HS-5 (cell line): ENCODE measurements at places on chromosomes 11 and 22.
A peak's percentile ranks its signal among the peaks of the same experiment; 100 is the strongest.

DNA sequence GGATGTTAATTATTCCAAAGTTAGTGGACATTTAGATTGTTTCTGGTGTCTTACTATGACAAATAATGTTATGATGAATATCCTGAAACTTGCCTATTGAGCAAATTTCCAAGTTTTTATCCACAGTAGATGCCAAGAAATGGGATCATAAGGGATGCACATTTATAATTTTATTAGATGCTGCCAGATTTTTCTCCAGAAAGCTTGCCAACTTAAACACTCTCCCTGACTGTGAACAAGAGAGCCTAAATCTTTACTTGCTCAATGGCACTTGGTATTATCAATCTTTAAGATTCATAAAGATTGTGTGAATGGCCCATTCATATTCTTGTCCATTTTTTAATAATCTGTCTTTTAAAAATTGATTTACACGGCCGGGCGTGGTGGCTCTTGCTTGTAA lies 82.4 kb downstream of the SPON1 start:
- DNase-seq, result no peak

DNA sequence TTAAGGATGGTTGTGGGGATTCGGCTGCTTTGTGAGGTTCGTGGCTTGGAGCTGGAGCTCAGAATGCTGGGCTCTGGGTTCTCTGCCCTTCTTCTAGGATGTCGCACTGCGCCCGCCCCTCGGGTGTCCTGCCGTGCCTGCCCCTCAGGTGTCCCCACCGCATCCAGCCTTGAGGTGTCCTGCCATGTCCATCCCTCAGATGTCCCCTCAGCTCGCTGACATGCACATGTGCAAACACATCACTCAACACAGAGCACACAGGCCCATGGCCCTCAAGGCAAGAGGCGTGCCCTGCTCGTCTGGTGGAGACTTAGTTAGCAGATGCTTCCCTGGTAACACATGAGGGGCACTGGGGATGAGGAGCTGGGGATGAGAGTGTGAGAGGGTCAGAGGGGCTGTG lies 359.3 kb downstream of the TBC1D22A start:
- DNase-seq, result no peak

DNA sequence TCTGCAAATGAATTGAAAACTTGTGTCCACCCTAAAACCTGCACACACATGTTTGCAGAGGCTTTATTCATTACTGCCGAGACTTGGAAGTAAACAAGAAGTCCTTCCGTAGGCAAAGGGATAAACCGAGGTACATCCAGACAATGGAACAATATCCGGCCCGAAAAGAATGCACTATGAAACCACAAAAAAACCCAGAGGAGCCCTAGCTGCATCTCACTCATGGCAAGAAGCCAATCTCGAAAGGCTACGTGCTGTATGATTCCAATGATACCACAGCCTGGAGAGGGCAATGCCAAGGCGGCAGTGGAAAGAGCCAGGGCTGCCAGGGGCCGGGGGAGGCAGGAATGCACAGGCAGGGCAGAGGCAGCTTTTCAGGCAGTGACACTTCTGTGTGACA lies 3.2 kb upstream of the MRPL23 start:
- no peak for DNase-seq

DNA sequence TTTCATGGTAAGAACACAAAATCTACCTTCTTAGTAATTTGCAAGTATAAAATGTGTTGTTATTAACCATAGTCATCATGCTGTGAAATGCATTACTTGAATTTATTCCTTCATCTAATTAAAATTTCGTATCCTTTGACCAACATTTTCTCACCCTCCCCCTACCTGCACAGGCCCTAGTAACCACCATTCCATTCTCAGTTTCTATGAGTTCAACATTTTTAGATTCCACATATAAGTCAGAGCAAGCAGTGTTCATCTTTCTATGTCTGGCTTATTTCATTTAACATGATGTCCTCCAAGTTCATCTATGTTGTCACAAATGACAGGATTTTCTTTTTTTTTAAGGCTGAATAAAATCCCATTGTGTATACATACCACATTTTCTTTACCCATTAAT lies 43.5 kb upstream of the CCDC179 start:
- no peak for DNase-seq

DNA sequence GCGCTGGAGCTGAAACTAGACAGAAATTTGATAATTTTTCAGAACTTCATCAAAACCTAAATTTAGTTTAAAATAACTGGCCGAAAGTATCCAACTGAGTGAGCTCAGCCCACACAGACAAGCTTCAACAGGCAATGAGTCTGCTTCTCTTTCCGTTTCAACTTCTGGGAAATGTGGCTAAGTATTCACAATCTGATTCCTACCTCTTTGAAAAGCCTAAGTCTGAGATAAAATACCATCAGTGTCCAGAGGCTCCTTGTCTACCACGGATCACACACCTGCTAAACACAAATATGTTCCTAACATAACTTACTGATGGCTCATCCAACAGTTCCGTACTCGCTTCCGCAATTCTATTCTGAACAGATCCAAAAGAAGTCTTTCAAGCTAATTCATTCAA lies 8.5 kb downstream of the SIK3 start:
- no peak for DNase-seq

- DNase-seq, result no peak
These were observed 1.0 kb upstream of the PKNOX2 start for GRCh38 chr11:125163431-125164063.

DNA sequence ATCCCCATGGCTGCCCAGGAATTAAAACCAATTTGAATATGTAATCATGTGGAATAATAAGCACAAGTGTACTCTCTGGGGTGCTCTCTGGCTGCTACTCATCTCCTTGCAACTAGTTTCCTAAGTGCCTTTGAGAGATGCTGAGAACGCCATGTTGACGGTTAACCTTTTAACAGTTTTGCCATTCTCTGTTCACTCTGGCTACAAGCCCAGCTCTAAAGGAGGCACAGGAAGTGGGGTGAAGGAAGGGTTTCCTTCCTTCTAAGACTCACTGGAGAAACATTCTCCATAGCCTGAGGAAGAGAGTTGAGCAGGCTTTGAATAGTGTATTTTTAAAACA lies 122.0 kb upstream of the ZC3H12C start:
- peak; percentile 24 for DNase-seq

- no peak for DNase-seq
These were observed 230.0 kb downstream of the CTTN start for GRCh38 chr11:70628176-70628854.

DNA sequence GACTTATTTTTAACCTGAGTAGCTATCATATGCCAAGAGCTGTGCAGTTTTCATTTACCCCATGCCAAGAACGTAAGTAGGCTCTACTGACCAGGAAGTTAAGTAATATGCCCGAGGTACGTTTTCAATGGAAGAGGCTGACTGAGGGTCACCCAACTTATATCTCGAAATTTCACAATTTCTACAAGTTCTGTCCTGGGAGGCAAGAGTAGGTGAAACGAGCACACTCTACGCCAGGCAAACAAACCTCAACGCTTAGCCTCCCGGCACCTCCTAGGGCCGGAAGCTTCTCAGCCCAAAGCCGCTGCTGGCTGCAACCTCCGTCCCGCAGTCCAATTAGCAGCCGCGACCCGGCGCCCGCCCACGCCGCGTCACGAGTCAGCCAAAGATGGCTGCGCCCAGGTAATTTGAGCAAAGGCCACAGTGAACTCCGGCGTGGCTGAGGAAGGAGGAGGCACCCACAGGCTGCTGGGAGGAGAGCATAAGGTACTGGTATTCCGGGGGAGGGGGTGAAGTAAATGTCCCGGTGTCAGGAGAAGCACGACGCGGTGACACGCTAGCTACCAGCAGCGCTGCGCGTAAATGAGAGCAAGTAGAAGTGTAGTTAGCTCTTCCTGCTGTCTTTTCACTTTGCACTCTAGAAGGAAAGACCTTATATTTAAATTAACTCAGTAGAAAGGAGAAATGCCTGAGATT lies at the start of gene TMEM126A:
TSS of gene TMEM126A (plus strand) at position 364 of the 696 bp plus-strand sequence. CDS start 2,289 bp downstream, outside the sequence.
- DNase-seq, result peak; percentile 54

- DNase-seq, result no peak
These were observed 7.7 kb downstream of the RHBDD3 start for GRCh38 chr22:29260031-29260560.

DNA sequence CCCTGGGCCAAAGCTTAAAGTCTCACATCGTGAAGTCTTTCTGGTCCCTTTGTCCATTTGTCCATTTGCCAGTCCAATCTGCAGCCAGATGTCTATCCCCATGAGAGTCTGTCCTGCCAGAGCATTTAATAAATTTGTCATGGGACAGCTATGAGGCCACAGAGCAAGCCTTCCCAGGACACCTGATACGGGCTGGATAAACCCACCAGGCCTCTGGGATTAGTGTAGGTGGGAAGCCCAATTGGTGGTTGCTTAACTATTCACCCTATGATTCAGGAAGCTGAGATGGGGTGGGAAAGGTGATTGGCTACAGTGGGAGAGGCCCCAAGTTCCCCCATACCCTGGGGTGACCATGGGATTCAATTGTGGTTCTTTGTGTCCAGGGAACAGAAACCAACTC lies 39.9 kb downstream of the MYEOV start:
- no peak for DNase-seq

DNA sequence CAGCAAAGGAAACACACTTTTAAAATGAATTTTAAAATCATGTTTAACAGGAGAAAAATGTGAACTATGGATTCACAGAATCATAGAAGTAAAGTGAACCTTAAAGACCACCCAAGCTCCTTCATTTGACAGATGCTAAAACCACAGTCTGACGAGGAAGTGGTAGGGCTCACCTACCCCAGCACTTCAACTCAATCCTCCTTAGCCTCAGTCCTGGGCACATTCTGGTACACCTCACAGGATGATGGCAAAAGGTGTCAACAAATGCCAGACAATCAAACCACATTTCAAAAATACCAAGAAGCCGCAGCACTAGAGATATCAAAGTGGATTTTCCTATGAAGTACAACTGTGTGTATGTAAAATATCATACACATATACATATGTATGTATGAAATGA lies 43.1 kb downstream of the PITPNB start:
- DNase-seq, result no peak

DNA sequence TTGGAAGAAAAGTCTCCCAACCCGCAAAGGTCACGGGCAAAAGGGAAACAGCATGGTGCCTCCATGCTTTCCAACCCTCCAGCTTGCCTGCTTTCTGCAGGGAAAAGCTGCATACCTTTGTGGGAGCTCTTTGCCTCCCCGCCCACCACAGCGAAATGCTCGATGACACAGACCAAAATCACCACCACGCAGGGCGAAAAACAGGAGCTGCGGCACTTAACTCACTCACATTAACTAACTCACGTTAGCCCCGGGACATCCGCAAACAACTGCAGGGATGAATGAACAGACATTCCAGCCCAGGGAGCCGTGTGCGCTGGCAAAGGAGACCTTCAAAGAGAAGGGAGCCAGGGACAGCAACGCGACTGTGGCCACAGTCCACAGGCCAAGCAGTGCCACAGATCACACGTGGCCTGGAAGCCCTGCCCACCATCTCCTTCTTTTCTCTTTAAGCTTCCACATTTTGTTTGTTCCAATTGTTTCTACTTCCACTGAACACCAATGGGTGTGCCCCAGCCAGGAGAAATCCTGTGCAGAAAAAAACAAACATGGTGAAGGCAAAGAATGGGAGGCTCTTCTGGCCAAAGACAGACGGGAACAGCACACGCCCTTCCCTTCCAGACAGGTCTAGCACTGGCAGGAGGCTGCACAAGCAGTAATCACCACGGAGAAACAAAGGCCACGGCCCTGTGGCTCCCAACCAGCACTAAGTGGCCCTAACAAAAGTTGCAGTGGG lies 39.3 kb downstream of the DUSP8 start:
- DNase-seq, result no peak

- no peak for DNase-seq
These were observed 11.7 kb downstream of the SEC14L3 start for GRCh38 chr22:30460147-30460546.

- DNase-seq, result no peak
These were observed 92.9 kb downstream of the RPS6KA4 start for GRCh38 chr11:64451856-64452255.

DNA sequence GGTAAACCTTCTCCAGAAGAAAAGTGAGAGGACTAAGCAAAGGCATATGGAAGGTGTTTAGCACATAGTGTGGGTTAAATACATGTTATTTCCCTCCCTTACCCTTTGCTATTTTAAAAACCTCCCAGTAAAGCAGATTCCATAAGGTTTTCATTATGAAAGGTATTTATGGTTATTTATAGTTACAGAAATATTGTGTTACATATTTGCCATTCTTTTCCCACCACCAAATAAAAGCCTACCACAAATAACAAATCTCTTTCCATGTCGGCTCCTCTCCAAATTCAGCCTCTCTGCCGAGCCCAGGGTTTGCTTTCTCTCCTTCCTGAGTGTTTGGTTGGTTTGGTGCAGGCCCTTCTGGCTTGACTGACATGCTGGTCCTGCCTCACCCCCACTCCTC lies 64.4 kb downstream of the INSC start:
- no peak for DNase-seq

DNA sequence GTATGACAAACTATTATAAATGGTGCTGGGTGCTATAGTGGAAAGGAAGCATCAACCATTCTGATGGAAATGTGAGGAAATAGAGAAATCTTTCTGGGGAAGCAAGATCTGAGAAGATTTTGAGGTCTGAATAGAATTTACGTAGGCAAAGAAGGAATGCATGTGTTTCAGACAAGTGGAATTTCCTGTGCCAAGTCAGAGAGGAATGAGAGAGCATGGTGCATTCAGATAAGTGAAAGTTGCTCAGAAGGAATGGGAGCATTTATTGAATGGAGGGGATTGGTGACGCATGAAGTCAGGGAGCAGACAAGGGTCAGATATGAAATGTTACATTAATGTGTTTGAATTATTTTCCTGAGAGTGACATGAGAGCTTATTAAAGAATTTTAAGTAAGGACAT lies 725.5 kb downstream of the METTL15 start:
- DNase-seq, result peak; percentile 97

DNA sequence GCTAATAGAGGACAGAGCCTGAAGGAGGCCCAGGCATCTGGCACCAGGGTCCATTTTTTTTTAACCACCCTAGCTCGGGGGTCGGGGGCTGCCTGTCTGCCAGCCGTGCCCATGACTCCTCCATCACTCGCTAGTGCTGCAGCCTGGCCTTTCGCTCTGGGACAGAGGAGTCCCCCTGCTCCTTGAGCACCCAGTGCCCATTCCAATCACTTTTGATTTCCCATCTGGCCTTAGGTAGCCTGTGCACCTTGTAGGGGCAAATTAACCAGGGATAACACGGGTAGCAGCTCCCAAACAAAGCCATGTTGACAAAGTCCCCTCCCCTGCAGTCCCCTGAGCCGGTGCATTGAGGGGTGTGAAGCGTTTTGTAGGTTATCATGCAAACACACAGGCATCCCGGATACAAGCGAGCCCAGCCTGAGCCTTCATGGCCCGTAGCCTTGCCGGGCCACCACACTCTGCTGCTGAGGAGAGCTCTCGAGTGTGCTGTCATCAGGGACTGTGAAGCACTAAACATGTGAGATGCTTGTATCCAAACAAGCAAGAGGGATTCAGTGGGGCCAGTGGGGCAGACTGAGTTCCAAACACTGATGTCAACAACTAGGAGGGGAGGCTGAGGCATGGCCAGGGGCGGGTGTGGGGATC lies 208.7 kb downstream of the DSCAML1 start:
- no peak for DNase-seq

GRCh38 chr11:46641639-46642038 lies 24.3 kb downstream of the ATG13 start:
- no peak for DNase-seq

DNA sequence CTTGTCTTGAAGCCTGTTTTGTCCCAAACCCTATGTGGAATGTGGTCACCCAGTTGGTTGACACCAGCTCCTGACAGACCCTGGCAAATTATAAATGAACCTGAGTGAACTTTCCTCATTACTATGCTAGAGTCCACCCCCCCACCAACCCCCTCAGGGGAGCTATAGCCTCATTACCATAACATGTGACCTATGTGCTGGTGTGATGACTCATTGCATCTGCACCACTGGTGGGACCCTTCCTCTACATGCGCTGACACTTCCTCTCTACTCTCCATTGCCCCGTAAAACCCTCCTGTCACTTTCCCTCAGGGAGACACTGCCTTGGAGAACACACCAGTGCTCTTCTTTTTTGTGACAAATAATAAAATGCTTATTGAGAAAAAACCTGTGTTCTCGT lies 105.0 kb upstream of the SESN3 start:
- no peak for DNase-seq
